ENCODE measurements at places on chromosomes 6 and 20. TPM values are rescaled to one million over a fixed set of nuclear protein-coding genes. Genes with fewer than 3 reads are reported as not detected.

SLC44A4 gene
- 125 TPM for total RNA-seq

JAG1 gene
- 46.5 TPM for total RNA-seq

VNN1 gene
- 0.32 TPM for total RNA-seq

CST9 gene
- total RNA-seq = not detected

ZKSCAN4 gene
- total RNA-seq = 5.8 TPM

RHAG gene
- total RNA-seq = not detected

MYLK2 gene
- 0.27 TPM for total RNA-seq

DNA sequence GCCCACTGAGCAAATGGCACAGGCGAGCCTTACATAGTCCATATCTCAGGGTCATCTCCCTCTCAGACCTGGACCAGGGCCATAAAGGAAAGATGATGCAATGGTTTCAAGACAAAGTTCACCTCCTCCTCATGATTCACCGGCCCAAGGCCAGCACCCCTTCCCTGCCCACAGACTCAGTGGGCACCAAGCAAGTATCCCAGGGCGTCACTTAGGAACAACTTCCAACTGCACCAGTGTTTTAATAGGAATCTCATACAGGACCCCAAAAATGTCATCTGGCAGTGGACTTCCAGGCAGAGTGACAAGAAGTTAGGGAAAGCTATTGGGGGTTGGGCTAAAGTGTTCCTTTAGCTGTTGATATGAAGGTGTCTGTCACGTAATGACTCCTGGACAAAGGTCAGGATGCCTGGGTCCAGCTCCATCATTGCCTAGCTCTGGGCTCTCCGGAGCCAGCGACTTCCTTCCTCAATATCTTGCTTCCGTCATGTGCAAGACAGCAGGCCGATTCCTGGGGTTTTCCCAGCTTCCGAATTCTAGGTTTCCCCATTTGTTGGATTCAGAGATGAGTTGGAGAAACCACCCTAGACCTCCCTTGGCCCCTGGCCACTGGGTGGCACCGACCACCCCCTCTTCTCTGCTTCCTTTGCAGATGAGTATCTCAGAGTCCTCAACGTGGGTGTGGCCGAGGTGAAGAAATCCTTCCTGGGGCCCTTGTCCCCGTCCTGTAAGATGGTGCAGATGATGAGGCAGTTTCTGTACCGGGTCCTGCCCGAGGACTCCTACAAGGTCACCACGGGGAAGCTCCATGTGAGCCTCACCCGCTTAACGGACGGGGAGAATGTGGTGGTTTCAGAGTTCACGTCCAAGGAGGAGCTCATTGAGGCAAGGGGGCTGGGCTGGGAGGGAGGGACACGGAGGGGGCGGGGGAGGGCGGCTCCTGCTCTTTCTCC, 21.1 kb downstream of the PNPLA1 start:
- no peaks in the 10 kb centered on the region for H3K27me3 ChIP-seq
- H3K36me3 ChIP-seq = no peaks in the 10 kb centered on the region
- DNase-seq = no peak
- no peak overlapping the region for H3K27ac ChIP-seq

DNA sequence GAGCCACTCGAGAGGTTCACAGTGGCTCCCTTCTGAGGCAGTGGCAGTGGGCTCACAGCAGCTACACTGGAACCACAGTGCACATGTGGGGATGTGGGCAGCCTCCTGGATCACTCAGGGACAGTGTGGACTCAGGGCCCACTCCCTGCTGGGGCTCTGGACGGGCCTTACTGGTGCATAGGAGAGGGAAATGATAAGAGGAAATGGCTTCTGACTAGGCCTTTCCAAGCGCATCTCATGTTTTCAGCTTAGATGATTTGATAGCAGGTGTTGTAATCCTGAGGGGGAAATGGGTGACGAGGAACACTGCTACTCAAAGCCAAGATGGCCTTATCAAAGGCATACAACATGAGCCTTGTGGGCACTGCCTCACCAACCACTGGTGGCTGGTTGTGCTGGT, 44.0 kb downstream of the PANK2 start:
- DNase-seq = no peak
- H3K4me1 ChIP-seq = no peaks in the 10 kb centered on the region
- peak overlapping the region; percentile 23 for H3K27ac ChIP-seq
- H3K36me3 ChIP-seq = no peaks in the 10 kb centered on the region

DNA sequence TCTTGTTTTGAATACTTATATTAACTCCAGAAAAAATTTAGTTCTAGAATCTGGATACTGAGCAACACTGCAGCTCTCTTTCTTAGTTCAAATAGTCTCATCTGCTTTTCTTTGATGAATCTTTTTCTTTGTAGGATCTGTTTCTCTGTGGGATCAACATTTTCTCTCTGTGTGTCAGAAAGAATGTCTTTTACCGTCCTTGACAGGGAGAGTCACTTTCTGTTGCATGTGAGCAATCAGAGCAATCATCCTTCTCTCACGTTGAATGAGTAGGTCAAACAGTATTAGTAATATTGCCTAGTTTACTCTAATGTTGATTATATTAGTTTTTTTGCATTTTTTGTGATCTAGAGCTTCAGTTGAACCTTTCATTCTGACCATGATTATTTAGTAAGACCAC, 130.9 kb downstream of the TRMT11 start:
- no peak overlapping the region for H3K27ac ChIP-seq
- DNase-seq = no peak
- no peaks in the 10 kb centered on the region for H3K36me3 ChIP-seq
- no peaks in the 10 kb centered on the region for H3K4me1 ChIP-seq
- no peaks in the 10 kb centered on the region for H3K27me3 ChIP-seq

GRCh38 chr20:52105442-52106422, 85.8 kb downstream of the ZFP64 start:
- H3K4me3 ChIP-seq = peak overlapping the region; percentile 30
- no peaks in the 10 kb centered on the region for H3K36me3 ChIP-seq
- DNase-seq = peak; percentile 26

DNA sequence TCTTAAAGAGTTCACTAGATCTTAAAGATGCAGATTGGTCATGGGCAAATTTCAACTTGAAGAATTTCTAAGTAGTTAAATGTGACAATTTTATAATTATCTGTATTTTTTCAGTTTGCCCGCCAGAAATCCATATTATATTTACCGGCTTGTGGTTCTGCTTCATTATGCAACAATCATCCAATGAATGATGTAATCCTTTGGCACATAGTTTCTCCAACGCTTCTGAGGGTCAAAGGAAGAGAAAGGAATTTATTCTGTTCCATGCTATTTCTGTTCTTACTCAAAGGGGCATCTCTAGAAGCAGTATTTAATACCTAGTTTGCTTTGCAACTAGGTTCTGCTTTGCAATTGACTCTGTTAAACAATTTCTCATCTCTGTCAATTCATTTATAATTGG, 359.3 kb upstream of the PLCB4 start:
- no peaks in the 10 kb centered on the region for H3K36me3 ChIP-seq
- H3K4me1 ChIP-seq = no peaks in the 10 kb centered on the region
- DNase-seq = no peak

DNA sequence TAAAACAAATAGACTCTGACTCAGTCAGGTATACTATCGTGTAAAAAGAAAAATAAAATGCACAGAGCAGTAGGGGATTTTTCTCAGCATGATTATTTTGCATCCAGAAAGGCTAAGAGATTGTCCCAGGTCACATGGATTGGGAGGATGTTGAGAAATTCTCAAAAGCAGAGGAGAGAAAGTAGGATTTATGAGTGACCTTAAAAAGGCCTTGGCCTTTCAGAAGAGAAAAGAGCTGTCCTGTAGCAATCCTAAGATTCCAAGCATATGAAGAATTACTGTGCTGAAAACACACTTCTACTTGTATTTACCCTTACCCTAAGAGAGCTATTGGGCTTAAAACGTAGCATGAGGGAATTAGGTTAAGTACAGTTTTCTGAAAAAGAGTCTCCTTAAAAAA, 149.7 kb upstream of the ENPP5 start:
- no peaks in the 10 kb centered on the region for H3K4me1 ChIP-seq
- no peak for DNase-seq
- H3K27ac ChIP-seq = no peak overlapping the region

DNA sequence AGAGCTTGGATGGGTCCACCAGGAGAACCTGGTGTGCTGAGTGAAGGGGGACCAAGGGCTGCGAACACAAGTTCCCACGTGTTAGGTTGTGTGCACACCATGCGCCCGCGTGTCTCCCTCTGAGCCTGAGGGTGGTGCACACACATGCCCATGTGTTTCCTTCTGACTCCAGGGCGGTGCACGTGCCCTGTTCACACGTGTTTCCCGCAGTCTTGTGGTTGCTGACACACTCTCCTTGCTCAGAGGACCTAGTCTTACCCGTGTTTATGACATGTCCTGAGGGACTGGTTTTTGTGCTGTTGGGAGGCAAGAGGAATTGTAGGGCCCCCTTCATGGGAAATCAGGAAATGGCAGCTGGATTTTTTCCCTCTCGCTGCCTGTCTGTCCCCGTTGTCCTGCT, 36.3 kb upstream of the PCMTD2 start:
- DNase-seq = no peak
- H3K36me3 ChIP-seq = no peaks in the 10 kb centered on the region
- no peaks in the 10 kb centered on the region for H3K4me1 ChIP-seq
- no peak overlapping the region for H3K4me3 ChIP-seq
- H3K27ac ChIP-seq = no peak overlapping the region

DNA sequence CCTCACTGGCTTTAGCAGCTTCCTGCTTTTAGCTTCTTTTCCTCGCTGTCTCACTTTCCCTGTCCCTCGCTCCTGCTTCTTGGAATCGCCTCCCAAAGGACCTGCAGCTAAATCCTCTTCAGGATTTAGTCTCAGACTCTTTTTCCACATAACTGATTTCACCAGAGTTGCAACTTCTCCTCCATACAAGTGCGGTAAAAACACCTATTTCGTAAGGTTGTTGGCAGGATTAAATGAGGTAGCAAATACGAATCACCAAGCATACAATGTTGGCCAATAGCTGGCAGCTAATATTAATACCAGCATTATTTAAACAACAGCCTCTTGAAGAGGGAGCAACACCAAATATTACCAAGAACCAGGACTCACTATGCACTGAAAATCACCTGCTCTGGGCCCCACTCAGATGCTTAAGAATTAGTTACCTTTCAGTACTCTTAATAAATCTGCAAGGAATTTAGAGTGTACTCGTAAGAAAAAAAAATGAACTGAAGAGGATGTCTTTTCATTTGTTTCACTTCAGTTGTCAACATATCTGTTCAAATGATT, 123.0 kb downstream of the DTNBP1 start:
- no peak for DNase-seq
- H3K4me3 ChIP-seq = no peak overlapping the region
- H3K27me3 ChIP-seq = no peaks in the 10 kb centered on the region
- H3K36me3 ChIP-seq = no peaks in the 10 kb centered on the region
- H3K27ac ChIP-seq = no peak overlapping the region

DNA sequence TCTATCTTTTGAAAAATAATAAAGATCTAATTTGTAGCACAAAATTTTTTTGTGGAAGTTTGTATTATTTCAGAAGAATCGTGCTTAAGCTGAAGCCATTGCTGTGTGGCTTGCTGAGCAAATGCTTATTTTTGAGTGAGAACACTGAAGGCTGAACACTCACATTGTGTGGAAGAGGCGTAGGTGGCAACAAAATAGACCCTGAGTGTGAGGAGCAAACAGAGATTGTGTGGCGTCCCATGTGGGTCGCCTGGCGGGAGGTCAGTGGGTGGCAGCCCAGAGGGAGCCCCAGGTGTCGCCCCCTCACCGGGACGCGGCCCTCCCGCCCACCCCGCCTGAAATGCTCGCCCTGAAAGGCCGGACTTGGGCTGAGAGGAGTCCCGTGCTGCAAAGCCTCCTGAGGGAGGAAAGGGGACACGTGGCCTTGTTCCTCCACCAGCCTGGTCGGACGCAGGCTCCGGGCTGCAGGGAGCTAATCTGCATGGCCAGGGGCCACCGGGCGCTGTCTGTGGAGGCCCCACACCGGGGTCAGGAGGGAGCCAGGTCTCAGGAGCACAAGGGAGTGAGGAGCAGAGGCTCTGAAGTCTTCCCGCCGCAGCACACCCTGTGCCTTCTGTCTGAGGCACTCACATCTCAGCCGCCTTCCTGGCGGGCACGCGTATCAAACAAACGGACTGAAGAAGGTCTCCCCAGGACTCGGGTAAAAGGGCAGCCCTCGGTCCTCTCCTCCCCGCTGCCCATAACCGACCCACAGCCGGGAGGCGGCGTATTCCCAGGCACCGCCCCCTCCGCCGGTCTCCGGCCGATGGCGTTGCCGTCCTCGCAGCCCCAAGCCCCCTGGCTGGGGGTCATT, 15.9 kb downstream of the DDO start:
- no peak for DNase-seq
- H3K27me3 ChIP-seq = no peaks in the 10 kb centered on the region
- peak overlapping the region; percentile 27 for H3K27ac ChIP-seq
- peak overlapping the region; percentile 26 for H3K4me3 ChIP-seq

GRCh38 chr6:20118892-20119291, 93.4 kb downstream of the MBOAT1 start:
- DNase-seq = no peak
- no peak overlapping the region for H3K27ac ChIP-seq
- no peaks in the 10 kb centered on the region for H3K36me3 ChIP-seq
- no peak overlapping the region for H3K4me3 ChIP-seq
- H3K4me1 ChIP-seq = no peaks in the 10 kb centered on the region

DNA sequence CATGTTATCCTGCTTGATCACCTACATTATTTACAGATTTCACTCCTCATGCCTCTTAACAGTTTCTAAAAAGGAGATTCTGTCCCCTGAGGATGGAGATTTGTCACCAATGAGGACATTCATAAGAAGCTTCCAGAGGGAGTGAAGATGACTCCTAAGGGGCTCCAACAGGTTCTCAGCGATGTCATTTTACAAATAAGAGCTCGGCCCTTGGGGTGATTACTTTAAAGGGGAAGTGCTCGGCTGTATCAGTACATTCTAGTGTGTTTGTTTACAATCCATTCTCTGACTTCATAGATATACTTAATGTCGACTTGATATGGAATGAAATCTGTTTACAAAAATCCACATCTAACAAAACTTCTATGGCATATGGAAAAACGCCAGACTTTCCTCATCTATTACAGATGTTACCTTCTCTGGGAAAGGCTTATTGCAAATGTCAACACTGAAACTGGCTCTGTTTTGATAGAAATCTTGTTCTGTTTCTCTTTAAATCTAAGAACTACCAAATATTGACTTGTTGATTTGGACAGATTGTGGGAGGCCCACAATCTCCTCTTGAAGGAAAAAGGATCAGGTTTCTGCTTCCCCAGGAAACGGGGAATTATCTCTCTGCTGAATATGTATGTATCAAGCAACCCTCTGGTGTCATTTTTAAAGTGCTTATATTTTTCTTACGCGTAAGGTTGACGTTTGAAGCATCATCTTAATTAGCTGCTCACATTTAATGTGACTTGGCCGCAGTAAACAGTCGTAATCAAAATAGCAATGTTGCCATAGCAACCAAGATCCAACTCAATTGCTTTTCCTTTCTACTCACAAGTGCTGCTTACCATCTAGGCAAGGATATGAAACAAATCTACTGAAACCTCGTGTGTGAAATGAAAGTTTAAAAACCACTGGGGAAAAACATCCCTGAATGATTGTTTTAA, 95.7 kb downstream of the SHLD1 start:
- no peaks in the 10 kb centered on the region for H3K36me3 ChIP-seq
- no peak overlapping the region for H3K4me3 ChIP-seq
- H3K27me3 ChIP-seq = no peaks in the 10 kb centered on the region
- peaks cover 6% of the 10 kb centered on the region for H3K4me1 ChIP-seq
